NCI-H2029 (cell line): ENCODE measurements at places on chromosomes 6 and 20.

DNA sequence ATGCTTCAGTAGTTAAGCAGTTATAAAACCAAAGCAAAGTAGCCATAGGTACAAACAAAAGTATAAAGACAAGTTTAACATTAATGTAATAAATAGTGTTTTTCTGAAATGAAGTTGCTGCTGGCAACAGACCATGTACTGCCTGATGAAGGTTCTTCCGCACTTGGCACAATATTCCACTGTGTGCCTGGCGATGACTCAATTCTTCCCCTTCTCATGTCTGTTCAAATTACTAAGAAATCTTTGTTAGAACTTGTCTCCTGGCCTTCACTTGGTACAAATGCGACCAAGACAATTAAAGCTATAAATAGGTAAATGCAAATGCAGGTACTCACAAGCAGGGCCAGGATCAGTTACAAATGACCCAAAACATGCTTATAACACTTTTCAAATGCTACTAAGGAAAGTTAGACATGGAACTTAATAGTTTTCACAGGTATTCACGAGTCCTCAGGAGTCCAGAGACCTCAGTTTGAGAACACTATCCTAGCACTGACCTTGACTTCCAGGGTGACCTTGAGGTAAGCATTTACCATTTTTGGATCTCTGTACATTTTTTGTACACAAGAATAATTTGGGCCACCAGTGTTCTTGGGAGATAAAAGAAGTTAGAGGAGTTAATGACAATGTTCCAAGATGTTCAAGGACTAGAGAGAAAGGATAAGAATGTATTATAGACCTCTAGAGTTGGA is 8.1 kb upstream of the DDR1 start:
- no peak for DNase-seq

- no peak for DNase-seq
These were observed 580.7 kb downstream of the LMBRD1 start for GRCh38 chr6:69216127-69216526.

GRCh38 chr20:51738877-51739447 is 29.2 kb downstream of the ATP9A start:
- DNase-seq: no peak

- no peak for DNase-seq
These were observed 100.2 kb upstream of the SLC35B3 start for GRCh38 chr6:8535519-8535918.

DNA sequence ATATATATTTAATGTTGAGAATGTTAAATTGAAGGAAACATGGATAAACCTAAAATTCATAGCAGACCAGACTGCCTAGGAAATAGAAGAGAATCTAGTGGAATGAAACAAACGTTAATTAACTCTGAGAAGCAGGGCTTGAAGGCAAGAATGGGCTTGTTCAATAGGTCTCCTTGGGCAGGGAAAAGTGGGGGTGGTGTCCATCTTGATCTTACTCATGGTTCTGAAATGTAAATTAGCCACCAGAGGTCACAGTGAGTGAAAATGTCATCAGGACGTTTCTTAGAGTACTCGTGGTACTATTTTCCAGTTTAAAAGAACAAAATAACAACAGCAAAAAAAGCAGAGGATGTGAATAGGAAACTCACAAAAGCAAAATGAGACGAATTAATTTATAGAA is 66.8 kb upstream of the BTBD3 start:
- no peak for DNase-seq

GRCh38 chr20:14491436-14491835 is 154.0 kb upstream of the FLRT3 start:
- DNase-seq: no peak

DNA sequence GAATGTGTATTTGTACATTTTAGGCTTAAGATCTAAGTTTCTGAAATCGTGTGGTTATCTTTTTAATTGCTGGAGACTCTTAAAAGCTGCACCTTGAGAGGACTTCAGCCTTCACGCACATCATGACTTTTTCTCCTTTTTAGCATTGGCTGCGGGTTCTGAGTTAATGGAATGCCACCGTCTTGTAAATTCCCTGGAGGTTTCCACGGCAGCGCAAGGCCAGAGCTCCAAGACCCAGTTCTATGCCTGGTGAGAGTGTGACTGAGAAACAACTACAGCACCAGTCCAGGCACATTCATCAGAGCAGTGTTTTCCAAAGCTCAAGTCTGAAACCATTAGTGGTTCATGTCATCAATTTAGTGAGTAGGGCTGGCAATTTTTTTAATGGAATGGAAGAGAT is 23.0 kb downstream of the PRR18 start:
- DNase-seq: no peak

- DNase-seq: no peak
These were observed 172.3 kb upstream of the CST7 start for GRCh38 chr20:24776755-24777271.

DNA sequence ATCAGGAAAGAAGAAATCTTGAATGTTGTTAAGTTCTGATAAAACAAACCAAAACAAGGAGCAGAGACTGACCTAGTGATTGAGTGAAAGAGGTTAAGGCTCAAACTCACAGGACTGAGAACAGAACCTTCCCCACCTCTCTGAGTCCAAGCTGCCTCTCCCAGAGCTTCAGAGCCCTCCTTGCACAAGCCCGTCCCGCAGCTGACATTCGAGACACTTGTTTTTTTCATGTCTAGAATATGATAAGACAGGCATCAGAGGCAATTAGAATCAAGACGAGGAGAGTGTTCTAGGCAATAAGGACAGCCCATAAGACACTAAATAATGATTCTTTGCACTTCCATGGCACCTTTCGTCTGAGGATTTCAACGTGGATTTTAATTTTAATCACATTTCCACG is 140.6 kb downstream of the PXDC1 start:
- no peak for DNase-seq

- DNase-seq: no peak
These were observed 139.9 kb downstream of the BFSP1 start for GRCh38 chr20:17391127-17391771.

DNA sequence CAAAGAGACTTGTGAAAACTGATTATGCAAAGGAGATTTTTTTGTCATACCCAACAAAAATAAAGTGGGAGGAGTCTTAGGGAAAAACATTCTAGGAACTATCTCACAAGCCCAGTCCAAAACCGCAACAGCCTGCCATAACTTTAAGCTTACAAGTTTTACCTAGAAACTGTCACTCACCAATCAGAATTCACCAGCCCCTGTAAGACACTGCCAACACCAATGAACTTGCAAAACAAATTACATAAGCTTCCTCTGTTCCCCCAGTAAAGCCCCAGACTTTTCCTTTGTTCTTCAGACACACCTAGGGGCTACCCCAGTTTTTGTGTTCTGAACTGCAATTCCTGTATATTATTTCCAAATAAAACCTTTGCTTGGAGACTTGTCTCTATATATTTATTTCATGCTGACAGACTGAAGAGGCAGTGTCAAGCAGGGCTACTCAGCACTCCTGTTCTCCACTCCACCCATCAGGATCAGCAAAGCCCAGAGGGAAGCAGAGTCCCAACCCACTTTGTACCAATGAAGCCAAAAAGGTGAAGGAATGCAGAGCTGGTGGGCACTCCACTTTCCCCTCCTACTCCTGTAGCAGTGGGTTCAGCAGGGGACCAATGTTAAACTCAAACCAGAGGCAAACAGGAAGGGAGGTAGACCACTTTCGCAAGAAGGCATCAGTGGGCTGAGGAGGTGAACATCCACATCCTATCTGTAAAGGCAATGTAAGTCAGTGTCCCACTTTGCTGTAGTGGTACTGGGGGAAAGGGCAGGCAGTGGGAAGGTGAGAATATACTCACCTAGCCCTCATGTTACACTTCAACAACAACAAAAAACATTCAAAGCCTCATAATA is 142.5 kb upstream of the RUNX2 start:
- no peak for DNase-seq

DNA sequence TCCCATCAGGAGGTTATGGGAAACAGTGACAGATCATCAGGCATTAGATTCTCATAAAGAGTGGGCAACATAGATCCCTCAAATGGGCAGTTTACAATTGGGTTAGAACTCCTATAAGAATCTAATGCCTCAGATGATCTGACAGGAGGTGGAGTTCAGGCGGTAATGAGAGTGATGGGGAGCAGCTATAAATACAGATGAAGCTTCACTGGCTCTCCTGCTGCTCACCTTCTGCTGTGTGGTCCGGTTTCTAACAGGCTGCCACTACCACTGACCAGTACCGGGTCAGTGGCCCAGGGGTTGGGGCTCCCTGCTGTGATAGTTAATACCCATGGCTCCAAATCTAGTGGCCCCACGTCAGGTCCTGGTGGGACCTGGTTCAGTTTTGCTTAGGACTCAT is 135.7 kb downstream of the OR2B2 start:
- no peak for DNase-seq

DNA sequence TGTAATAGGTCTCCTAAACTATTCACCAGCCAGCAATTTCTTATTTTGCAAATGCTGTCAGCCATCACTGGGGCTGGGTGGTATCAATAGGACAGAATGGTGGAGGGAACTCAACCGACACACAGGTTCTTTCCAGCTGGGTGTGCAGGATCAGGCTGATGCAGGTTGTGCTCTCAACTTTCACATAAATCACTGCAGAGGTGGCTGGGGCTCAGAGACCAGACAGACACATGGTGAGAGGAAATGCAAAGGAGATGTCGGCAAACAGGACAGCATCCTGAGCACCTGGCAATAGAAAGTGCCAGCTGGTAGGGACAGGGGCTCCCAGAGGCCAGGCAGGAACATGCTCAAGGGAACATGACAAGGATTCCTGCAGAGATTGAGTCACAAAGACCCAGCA is 254.9 kb downstream of the SOD2 start:
- DNase-seq: no peak

DNA sequence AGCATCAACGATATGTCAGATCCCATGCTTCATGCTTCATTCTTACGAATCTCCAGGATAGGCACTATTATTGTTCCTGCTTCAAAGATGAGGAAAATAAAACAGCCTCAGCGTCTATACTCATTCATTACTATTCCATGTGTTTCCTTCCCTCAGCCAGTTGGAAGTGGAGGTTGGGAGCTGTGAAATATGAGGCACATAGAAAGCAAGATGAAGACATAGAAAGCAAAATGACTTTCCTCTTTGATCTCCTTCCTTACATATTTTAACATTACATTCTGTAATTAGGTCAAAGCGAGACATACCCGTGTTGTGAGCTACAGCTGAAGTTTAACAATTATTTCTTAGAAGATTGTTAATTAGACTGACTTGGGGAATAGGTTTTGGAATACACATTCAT is 125.4 kb downstream of the FYN start:
- DNase-seq: no peak

DNA sequence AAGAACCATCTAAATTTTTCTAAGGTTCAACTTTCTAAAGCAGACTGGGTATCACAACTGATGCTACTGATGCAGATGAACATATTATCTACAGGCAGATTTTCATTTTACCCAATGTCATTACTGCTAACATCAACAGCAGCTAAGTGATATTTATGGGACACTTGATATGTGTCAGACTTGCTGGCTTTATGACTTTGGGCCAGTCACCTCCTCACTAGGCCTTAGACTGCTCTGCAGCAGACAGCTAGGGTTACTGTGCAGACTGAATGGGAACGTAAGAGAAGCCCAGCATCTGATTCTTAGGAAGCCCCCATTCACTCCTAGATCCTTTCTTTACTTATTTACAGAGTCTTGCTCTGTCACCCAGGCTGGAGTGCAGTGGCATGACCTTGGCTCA is 66.2 kb downstream of the MYH7B start:
- no peak for DNase-seq

GRCh38 chr6:37800703-37801604 is 18.6 kb upstream of the ZFAND3 start:
- DNase-seq: no peak

GRCh38 chr6:165562421-165563090 is 100.5 kb downstream of the PDE10A start:
- DNase-seq: no peak

DNA sequence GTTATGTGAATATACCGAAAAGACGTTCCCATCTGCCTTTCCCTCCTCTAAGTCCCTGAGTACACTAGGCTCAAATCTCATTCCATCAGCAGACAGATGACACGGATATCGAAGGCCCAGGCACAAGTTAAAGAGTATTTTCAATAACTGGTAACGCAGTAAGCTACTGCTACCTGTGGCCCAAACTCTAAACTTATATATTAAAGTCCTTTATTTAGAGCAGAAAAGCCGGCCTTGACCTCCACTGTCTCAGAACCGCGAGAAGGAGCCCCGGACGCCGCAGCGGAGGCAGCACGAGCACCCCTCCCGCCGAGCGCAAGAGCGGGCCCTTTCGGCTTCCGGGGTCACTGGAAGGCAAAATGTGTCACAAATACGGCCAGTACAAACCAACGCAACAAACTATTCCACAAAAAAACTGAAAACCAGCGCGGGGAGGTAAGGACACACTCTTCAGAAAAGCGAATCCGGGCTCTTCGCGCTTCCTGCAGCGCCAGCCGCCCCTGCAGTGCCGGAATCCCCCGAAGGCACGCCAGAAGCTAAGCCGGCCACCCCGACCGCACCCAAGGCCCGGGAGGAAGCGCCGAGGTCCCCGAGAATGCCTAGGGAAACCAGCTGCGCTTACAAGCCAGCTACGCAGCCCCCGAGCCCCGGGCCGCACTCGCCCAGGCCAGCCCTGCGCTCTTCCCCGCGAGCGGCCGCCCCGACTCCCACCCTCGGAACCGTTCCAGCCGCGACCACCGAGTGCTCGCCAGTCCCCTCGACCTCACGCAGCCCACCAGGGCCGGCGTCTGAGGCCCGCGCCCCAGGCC is 681 bp downstream of the DIDO1 start:
- DNase-seq: no peak

- peak; percentile 80 for DNase-seq
These were observed 264.3 kb upstream of the PLN start for GRCh38 chr6:118283766-118284165.

DNA sequence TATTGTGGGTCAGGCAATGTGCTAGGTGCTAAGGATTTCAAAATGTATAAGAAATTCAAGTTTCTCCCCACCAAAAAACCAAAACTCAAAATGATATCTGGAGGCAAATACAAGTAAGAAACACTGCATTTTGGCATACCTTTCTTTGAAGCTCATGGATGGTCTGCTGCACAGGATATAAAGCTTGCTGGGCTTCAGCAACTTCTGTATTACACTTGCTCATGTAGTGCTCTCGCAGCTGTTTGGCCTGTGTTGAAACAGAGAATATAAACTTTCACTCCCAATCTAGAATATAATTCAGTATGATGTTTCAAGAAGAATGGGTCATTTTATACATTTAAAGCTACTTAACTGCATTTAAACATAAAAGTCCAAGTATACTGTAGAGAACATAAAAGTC is 39.6 kb downstream of the SHPRH start:
- DNase-seq: no peak

DNA sequence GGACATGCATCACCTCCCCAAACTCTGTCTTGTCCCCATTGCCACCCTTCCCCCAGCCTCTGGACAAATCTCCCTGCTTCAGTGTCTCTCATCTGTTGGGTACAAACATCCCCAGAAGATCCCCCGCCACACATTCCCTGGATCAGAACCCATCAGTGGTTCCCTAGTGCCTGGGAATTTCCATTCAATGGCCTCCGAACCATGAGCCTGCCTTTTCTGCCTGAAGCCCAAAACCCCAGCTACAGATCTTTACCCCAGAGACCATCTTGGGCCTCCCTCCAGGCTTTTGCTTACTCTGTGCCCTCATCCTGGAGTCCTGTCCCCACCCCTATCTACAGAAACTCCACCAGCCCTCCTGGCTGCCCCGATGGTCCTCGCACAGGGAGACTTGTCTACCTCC is 78.1 kb downstream of the CDH26 start:
- DNase-seq: no peak
